Foreskin keratinocyte (primary cell): ENCODE measurements at places on chromosomes 7 and 10. TPM values are rescaled to one million over a fixed set of nuclear protein-coding genes. Genes with fewer than 3 reads are reported as not detected.

The PNLIP gene
- not detected in 2 replicates for total RNA-seq

The KLF6 gene
- total RNA-seq = 133 and 156 TPM in 2 replicates

The ANXA7 gene
- 118 and 130 TPM in 2 replicates for total RNA-seq

The LIPN gene
- total RNA-seq = not detected in 2 replicates

The LRGUK gene
- total RNA-seq = 0.11 and 0.17 TPM in 2 replicates
